Activated T-cell treated with anti-CD3 and anti-CD28 coated beads for 48 hours (primary cell): ENCODE measurements at places on chromosomes 3 and 15.

DNA sequence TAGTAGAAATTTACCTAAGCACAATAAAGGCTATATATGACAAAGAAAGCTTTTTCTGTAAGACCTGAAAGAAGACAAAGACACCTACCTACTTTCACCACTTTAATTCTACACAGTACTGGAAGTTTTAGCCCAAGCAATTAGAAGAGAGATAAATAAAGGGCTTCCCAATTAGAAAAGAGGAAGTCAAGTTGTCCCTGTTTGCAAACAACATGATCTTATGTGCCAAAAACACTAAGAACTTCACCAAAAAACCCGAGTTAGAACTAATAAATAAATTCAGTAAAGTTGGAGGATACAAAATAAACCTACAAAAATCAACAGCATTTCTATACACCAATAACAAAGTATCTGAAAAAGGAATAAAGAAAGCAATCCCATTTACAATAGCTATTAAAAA is 190.9 kb downstream of the NR2F2 start:
- DNase-seq = no peak

GRCh38 chr3:10888518-10889090 is 72.6 kb downstream of the SLC6A11 start:
- no peak for DNase-seq

- DNase-seq = no peak
These were observed 1.6 kb upstream of the PPM1L start for GRCh38 chr3:160754371-160754854.

DNA sequence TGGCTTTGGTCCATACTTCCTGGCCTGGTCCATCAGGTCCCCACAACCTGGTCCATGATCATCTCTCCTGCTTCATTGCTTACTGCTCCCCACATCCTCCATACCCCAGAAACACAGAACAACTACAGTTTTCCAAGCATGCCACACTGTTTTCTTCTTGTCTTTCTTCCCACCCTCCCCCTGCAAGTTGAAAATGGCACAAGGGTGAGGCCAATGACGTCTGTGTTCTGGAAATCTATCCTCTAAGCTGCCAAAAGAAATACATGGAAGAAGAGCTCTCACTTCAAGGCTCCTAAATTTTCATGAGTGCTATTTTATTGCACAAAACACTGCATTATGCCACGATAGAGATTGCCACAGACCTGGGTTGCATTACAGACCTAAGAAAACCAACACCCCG is 404.4 kb downstream of the VPS13C start:
- no peak for DNase-seq

- DNase-seq = no peak
These were observed 6.1 kb downstream of the RNU5B-1 start for GRCh38 chr15:65310431-65311137.

- no peak for DNase-seq
These were observed 3.4 kb downstream of the FGD5 start for GRCh38 chr3:14822134-14822533.

DNA sequence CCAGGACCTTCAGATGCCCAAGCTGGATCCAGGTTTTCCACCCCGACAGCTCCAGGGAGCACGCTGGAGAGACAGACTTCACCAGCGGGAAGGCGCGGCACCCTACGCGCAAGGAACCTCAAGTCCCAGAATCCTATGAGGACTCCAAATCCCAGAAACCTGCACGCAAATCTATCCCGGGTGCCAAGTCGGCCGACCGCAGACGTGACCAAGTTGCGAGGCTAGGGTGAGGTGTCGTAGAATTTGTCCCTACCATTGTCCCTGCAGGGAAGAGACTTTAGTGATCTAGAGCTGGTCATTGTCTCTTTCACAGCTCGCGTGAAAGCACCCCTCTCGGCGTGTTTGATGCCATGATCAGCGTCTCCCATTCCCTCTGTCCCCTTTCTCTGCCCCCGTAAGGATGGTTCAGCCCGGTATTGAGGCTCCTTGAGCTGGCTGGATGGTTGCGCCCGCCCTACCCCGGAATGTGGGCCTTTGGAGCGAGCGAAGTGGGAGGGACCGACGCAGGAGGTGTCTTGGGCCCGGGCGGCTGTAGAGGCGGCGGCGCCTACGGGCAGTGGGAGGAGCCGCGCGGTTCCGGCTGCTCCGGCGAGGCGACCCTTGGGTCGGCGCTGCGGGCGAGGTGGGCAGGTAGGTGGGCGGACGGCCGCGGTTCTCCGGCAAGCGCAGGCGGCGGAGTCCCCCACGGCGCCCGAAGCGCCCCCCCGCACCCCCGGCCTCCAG is at the start of gene PRKCI:
Gene PRKCI (plus strand): TSS at position 501 of the 723 bp plus-strand sequence. CDS start 246 bp downstream, outside the sequence.
- DNase-seq = peak; percentile 85

- no peak for DNase-seq
These were observed 424 bp downstream of the EAF2 start for GRCh38 chr3:121835465-121835801.

DNA sequence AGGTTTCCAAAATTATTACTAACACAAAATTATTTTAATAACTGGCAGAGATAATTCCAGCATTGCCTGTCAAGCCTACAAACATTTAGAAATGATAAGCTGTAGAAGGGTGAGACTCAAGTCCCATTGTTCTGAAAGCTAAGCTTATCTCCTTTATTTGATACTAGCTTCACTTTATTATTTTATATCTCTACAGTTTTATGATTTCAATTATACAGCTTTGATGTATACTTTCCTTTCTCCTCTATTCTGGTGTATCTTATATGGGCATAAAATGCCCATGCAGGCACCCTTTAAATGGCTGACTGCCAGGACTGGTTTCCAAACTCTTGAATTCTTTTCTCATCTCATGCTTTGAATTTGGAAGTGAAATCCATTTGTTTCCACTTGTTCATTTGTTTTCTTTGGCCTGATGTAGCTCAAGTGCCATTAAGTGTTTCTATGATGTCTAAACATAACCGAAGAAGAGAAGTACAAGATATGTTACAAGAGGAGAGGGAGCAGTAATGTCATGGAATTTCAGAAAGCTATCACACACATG is 372.1 kb upstream of the ARHGEF26 start:
- DNase-seq = no peak

DNA sequence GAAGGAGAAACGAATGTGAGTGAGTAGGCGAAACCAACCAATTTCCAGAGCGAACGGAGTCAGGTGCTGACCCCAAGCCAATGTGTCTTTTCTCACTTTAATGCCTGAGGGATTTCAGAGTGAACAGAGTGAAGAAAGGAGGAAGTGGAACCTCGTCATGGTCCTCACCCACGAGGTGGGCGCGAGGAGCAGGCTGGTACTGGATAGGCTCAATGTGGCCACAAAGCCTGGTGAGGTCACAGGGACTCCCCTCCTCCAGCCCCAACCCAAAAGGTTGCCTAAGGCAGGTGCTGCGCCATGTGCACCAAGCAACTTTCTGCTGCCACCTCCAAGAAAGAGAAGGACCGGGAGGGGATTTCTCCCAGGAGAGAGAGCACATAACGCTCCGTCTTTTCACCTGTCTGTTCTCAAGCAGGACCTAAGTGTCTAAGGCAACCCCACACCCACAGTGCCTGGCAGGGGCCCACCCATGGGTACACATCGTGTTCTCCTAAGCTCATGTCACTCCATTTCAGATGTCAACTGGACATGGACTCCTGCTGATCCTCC is 3.8 kb downstream of the NRROS start:
- DNase-seq = peak; percentile 30

GRCh38 chr3:146547235-146547835 is 2.9 kb upstream of the PLSCR1 start:
- no peak for DNase-seq

GRCh38 chr3:115901008-115901407 is 277.7 kb downstream of the GAP43 start:
- no peak for DNase-seq

DNA sequence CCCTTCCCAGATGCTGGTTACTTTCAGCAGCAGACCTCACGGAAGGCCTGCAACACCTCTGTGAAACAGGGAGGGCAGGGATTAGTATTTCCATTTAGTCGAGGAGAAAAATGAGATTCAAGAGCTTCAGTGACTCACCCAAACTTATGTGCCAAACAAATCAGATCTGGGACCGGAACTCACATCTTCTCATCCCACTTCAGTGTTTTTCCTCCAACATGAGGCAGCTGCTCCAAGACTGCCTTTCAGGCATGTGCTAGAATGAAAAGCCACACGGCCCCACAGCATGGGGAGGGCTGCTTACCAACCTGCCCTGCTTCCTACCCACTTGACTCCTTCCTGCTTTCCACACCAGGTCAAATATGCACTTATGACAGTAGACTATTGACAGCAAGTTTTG is 129.4 kb upstream of the SLC24A5 start:
- no peak for DNase-seq

- no peak for DNase-seq
These were observed 565.6 kb upstream of the AGTR1 start for GRCh38 chr3:148131990-148132638.

GRCh38 chr3:126827121-126827520 is 123.1 kb downstream of the CHCHD6 start:
- DNase-seq = no peak

DNA sequence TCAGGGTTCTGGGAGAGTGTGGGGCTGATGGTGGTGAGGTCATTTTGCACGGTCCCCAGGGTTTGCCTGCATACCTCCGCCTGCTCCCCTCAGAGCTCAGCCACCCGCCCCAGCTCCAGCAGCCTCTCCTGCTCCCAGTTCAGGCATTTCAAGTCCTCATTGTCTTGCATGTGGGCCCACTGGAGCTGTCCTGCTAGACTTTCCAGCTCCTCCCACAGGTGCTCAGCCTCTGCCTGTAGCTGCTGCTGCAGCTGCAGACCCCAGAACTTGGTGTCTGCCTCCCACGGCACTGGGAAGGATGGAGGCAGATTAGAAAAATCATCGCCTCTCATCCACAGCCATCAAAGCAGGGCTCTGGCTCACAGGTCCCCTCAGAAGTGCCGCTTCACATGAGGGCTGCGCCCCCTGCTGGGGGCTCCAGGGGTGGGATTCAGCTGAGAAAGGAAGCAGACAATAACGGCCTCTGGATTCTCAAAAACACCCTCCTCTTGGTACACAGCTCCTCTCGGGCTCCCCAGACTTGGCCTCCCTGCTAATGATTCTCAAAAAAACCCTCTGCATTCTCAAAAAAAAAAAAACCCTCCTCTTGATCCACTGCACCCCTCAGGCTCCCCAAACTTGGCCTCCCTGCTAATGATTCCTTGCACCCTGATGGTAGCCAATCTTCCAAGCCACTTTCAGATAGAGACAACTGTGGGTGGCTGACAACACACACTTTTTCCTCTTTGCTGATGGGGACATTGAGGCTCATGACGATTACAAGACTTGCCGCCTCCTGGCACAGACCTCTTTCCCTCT is 89.3 kb upstream of the C2CD4B start:
- DNase-seq = peak; percentile 64

- DNase-seq = no peak
These were observed 39.6 kb downstream of the MLH1 start for GRCh38 chr3:37032961-37033360.

DNA sequence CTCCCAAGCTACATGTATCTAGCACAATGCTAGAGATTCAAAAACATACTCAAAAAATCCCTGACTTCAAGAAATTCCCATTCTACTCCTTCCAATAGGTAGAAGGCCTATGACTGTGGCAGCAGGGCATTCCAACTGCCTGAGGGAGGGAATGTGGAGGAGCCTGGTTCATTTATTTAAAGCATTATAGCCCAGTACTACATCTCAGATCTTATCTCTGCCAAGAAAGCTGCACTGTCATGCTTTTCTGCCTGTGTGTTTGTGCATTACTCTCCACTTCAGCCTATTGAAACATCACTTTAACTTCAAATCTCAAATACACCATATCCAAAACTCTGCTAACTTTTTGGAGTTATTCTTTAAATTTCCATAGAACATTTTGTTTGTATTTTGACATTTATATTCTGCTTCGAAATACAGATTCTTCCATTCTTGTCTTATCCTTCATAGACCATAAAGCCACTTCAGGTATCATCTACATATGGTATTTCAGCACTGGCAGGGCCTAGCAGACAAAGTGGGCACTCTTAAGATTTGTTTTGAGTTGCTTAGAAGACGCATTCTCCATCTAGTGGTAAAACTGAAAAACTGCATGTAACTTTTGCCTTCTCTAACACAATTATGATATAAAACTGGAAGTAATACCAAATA is 59.1 kb upstream of the NEDD4 start:
- no peak for DNase-seq

DNA sequence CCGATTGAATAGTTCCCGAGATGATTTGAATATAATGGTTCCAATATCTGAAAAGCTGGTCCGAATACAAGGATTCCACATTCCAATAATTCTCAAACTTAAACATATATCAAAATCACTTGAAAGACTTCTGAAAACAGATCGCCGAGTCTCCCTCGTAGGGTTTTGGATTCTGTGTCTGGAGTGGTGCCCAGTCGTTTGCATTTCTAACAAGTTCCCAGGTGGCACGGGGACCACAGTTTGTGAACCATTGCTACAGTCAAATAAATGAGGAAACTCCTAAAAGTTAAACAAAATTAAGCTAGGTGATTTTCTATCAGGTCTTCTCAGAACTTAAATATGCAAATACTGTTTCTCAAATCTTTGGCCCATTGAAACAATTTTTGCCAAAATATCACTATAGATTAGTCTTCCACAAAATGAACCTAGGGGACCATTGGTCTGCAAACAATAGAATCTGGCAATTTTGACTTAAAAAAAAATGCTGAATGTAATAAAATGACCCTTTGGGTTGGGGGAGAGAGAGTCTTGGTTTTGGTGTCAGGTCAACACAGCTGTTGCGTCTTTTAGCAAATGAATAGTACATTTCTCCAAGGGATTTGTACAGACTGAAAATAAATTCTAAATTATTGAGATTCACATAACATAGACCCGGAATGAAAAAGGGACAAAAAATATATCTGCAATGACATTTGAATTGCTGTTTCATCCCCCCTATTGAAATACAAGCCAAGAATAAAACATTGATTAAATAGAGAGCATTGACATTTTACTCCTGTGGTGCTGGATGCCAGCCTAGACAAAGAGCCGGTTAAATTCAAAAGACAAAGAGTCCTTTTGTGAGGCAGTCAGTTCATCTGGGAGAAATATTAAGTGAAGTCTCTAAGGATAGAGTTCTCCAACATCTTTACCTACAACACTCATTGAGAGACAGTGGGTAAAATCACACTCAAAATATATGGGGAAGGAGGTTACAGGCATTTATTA is 175.7 kb upstream of the ADAMTS9 start:
- DNase-seq = no peak

- no peak for DNase-seq
These were observed 32.4 kb downstream of the C2CD4A start for GRCh38 chr15:62099094-62099601.

DNA sequence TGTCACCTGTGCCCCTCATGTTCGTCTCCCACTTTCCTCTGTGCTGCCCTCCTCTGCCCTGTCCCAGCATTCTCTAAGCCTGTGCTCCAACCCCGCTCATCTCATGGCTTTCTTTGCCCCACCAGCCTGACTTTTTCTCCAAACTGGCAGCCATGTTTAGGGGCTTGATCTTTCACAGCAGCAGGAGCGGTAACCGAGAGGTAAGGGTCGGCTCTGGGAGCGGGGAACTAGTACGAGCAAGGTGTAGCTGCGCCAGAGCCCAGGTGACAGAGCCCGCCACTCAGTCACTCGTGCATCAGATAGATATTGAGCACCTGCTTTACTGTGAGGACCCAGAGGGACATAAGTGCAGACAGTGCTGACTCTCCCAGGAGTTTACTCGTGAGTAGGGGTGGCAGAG is 13.4 kb downstream of the MAN2A2 start:
- DNase-seq = no peak
